Activated T-helper 1 cell treated with anti-CD3 and anti-CD28 coated beads, Interleukin-2, amount 50 U/mL, for 16 hours (primary cell): ENCODE measurements at places on chromosomes 2 and 18.

GRCh38 chr18:36454848-36455458 lies 157.4 kb downstream of the FHOD3 start:
- DNase-seq = no peak

- no peak for DNase-seq
Observed at GRCh38 chr2:102131564-102131963, 11.0 kb upstream of the IL1R1 start.

DNA sequence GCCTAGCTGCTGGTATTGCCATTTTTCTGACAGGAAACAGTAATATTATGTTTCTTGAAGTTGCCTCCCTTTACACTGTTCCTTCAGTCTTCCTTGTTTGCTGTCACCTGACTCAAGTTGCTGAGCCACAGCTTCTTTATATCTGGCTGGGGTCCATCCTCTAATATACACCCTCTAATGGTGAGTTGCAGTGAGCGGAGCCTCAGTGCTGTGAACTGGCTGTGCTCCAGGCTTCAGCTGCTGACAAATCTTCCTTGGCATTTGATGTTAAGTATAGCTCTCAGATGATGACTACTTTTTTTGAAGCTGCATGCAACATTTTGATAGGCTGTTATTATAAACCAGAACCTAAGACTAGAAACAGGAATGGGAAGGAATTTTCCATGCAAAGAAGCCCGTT lies 366.7 kb downstream of the NUP35 start:
- DNase-seq = no peak

- no peak for DNase-seq
Observed at GRCh38 chr2:102142829-102143449, 393 bp downstream of the IL1R1 start.
